Myocyte (in vitro differentiated cells): ENCODE measurements at places on chromosomes 16 and 17. TPM values are rescaled to one million over a fixed set of nuclear protein-coding genes. Genes with fewer than 3 reads are reported as not detected.

Gene MT4
- total RNA-seq, result not detected in 2 replicates

Gene WFIKKN1
- 0.70 and 0.83 TPM in 2 replicates for total RNA-seq

Gene PRRT2
- 0.83 and 3.1 TPM in 2 replicates for total RNA-seq

Gene EVI2B
- total RNA-seq, result 1.8 and 2.2 TPM in 2 replicates

Gene SPATA32
- not detected in 2 replicates for total RNA-seq

Gene KRTAP4-9
- total RNA-seq, result not detected in 2 replicates

Gene GLTPD2
- not detected in 2 replicates for total RNA-seq

Gene ASB16
- total RNA-seq, result 4.0 and 7.8 TPM in 2 replicates

Gene PRKCB
- not detected in 2 replicates for total RNA-seq

Gene CIBAR2
- not detected in 2 replicates for total RNA-seq

Gene ATP1B2
- total RNA-seq, result not detected in 2 replicates

Gene IL32
- total RNA-seq, result 646 and 732 TPM in 2 replicates

Gene CMTM2
- not detected in 2 replicates for total RNA-seq

Gene ITGB4
- total RNA-seq, result 0.13 TPM in 1 of 2 replicates, not detected in the other

Gene CX3CL1
- not detected in 2 replicates for total RNA-seq

Gene HIGD1B
- total RNA-seq, result not detected in 2 replicates

Gene RNF222
- not detected in 2 replicates for total RNA-seq

Gene AHSP
- total RNA-seq, result not detected in 2 replicates
